ENCODE measurements at places on chromosomes 4 and X.

GRCh38 chr4:119725688-119726330 is 97.2 kb upstream of the PDE5A start:
- no peak for DNase-seq

GRCh38 chr4:10117359-10118047 is 904 bp upstream of the WDR1 start:
- DNase-seq, result no peak

GRCh38 chr4:153067376-153067775 is 131.3 kb downstream of the FHDC1 start:
- DNase-seq, result no peak

GRCh38 chr4:24935856-24936255 is 23.0 kb upstream of the CCDC149 start:
- no peak for DNase-seq

DNA sequence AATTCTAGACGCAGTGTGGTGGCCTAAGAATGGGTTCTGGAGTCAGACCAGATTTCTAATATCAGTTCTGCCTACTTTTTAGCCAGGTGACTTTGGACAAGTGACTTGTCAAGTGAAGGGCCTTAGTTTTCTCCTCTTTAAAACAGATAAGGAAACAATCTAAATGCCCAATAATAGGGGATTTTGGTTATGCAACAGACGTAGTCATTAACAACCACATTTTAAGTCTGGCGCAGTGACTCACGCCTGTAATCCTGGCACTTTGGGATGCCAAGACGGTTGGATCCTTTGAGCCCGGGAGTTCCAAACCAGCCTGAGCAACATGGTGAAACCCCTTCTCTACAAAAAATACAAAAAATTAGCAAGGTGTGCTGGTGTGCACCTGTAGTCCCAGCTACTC is 2.1 kb upstream of the ZMYM3 start:
- DNase-seq, result no peak

DNA sequence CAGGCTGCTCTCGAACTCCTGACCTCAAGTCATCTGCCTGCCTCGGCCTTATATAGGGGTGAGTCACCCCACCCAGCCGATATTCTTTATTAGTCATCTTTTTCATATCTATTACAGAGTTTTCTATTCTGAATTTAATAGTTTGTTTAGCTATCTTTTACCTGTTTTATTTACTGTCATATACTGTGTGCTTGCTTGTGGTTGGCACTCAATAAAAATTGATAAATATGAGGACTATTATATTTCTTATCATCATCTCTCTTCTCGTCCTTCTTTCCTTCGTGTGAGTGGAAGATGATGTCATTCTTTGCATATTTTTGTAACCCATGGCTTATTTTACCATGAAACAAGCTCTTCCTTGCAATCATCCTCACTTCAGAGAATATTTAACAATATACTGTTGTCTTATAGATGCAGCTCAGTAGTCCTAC is 265.5 kb downstream of the ARHGAP24 start:
- DNase-seq, result no peak

DNA sequence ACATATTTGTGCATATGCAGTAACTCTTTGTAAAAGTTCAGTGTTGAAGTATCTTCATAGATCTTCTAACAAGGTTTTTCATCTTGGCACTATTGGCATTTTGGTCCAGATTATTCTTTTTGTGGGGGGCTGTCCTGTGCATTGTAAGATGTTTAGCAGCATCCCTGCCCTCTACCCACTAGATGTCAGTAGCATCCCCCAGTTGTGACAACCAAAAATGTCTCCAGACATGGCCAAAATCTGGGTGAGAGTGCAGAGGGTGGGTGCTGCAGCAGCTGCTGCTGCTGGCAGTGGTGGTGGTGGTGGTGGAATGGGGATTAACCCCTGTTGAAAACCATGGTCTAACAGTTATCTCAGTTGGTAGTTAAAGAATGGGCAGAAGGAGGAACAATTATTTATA is 370.0 kb downstream of the GPAT3 start:
- DNase-seq, result no peak

DNA sequence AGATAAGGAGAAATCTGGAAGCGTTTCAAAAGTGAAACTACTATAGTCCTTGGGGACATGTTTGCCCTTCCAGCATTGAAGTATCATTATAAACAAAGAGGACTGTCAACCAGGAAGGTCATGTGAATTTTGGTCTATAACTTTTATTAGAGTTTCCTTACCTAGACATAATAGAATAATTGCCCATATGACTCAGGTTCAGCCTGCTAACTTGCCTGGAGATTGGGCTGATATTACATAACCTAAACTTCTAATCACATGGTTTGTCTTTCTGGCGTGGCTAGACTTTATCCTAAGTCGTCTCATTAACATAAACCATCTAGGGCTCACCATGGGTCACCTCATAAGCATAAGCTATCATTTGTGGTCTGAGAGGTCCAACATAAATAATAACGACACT is 775.9 kb downstream of the CENPC start:
- no peak for DNase-seq

GRCh38 chr4:163967263-163967662 is 472.8 kb downstream of the TMA16 start:
- no peak for DNase-seq

All from amygdala (tissue), 56 donors.